NCI-H1436 treated with DMSO at 0.1 percent for 48 hours (cell line): ENCODE measurements at places on chromosomes 6 and 20.

DNA sequence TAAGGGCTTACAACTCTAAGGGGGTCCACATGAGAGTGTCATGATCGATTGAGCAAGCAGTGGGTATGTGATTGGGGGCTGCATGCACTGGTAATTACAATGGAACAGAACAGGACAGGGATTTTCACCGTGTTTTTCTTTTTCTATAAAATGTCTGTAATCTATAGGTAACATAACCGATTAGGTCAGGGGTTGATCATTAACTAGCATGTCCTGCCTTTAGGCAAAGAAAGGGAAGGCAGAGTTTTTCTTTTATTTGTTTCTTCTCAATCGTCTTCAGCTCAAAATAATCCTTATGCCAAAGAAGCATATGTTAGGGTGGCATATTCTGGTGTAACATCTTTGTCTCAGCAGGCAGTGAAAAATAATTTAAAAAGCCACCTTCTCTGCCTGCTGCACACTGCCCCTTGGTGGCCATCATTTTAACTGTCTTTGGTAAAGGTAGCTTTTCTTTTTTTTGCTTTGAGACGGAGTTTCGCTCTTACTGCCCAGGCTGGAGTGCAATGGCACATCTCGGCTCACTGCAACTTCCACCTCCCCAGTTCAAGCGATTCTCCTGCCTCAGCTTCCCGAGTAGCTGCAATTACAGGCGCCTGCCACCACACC lies 9.7 kb upstream of the CEP43 start:
- no peak for DNase-seq

DNA sequence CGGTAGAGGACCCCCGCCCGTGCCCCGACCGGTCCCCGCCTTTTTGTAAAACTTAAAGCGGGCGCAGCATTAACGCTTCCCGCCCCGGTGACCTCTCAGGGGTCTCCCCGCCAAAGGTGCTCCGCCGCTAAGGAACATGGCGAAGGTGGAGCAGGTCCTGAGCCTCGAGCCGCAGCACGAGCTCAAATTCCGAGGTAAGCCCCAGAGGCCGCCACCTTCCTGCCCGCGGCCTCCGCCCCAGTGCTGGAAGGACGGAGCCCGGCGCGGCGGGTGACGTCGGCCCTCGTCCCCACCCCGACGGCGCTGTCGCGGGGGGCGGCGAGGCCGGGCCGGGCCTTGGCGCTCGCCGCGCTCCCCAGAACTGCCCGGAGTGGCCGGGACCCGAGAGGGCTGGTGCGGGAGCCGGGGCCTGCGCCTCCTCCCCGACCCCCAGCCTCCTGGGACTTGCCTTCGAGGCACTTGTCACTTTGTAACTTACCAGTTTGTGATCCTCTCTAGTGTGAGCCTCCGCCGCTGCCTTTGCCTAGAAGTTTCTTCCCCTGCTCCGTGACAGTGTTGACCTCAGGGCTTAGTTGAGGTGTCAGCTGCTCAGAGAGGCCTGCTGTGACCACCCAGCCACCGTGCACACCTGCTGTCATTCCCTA lies 417 bp downstream of the VAPB start:
- no peak for DNase-seq

- no peak for DNase-seq
These were observed 23.2 kb downstream of the PRPF6 start for GRCh38 chr20:64003960-64004725.

GRCh38 chr6:136085370-136086115 lies 164.6 kb downstream of the MTFR2 start:
- no peak for DNase-seq

- no peak for DNase-seq
These were observed 4.5 kb upstream of the SPDEF start for GRCh38 chr6:34560366-34561226.

DNA sequence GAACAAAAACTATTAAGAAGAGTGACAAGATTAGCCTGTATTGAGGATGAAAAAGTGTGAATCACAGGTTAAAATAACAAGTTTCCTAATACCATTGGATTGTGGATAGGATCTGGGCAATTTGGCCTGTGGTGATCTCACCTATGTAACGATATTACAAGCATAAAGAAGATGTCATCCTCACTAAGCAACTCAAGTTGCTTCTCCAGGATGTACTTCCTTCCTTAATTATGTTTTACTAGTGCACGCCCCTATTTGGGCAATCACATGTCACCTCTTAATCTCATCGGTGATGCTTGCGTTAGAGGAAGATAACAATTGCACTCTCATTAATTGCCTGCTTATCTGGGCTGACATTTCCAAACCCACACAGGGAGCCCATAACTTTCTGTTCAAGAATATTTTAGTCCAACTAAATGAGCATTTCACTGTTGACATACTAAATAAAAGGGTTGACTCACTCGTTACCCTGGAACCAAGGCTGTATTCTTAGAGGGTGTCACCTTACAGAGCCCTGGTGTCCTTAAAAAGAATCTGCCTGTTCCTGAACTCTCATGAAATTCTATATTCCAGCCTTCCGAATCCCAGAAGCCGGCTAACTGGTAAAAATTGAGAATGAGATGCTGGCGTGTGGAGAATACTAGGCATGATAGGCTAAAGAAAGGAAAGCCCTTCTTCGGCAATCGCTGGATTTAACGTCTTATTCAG lies 88.2 kb upstream of the ATXN1 start:
- no peak for DNase-seq

GRCh38 chr20:50977066-50978021 lies 18.7 kb downstream of the MOCS3 start:
- DNase-seq = no peak

- DNase-seq = no peak
These were observed 461 bp upstream of the HNF4A start for GRCh38 chr20:44354979-44355497.

DNA sequence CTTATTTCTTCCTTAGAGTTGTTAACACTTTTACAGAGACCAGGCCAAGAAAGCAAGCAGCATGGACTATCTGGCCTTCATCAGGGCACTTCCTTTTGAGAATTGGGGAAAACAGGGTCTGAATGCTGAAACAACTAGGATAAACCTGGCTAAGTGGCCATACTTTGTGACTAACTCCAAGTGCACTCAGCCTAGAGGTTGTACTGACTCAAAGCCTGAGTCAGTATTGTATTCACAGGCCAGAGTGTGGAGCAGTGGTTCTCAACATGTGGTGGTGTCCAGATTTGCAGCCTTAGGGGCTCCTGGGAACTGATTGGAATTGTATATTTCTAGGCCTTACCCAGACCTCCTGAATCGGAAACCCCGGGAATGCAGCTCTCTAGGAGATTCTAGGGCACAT lies 20.1 kb downstream of the SEC23B start:
- no peak for DNase-seq

- DNase-seq = no peak
These were observed 22.7 kb upstream of the FBXL4 start for GRCh38 chr6:98970469-98970868.

GRCh38 chr6:15439410-15440025 lies 193.6 kb downstream of the JARID2 start:
- no peak for DNase-seq
